ENCODE measurements at places on chromosomes 12 and 14.

- no peak for DNase-seq
Observed at GRCh38 chr12:110314308-110314707, 33.3 kb downstream of the ATP2A2 start.

DNA sequence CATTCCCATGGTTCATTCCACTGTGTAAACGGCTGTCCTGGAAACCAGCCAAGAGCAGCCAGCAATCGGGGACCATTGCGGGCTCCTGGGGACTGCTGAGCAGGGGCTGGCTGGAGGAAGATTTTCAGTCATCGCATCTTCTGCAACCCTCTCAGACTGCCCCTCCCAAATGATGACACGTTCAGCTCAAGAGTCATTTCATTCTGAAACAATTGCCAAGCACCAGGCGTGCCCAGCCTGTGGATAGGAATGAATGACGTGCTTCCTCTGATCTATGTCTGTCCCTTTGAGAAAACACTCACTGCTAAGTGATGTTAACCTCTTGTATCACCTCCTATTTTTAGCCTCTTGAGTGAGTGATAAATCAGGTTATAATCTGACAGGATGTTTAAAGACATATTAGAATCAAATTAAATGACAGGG is 62.0 kb downstream of the NDUFA12 start:
- DNase-seq, result peak; percentile 25

DNA sequence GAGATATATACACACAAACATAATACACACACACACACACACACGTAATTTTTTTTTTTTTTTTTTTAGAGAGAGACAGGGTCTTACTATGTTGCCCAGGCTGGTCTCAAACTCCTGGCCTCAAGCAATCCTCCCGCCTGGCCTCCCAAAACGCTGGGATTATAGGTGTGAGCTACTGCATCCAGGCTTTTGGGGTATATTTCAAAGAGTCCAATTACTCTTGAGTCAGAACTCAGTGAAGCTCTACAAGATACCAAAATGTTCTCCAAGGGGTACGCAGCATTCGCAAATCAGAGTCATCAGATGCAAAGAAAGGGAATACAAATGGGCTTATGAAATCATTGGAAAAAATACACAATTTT is 54.0 kb downstream of the PHLDA1 start:
- DNase-seq, result no peak

- DNase-seq, result no peak
Observed at GRCh38 chr14:31828946-31829868, 247.9 kb upstream of the ARHGAP5 start.

DNA sequence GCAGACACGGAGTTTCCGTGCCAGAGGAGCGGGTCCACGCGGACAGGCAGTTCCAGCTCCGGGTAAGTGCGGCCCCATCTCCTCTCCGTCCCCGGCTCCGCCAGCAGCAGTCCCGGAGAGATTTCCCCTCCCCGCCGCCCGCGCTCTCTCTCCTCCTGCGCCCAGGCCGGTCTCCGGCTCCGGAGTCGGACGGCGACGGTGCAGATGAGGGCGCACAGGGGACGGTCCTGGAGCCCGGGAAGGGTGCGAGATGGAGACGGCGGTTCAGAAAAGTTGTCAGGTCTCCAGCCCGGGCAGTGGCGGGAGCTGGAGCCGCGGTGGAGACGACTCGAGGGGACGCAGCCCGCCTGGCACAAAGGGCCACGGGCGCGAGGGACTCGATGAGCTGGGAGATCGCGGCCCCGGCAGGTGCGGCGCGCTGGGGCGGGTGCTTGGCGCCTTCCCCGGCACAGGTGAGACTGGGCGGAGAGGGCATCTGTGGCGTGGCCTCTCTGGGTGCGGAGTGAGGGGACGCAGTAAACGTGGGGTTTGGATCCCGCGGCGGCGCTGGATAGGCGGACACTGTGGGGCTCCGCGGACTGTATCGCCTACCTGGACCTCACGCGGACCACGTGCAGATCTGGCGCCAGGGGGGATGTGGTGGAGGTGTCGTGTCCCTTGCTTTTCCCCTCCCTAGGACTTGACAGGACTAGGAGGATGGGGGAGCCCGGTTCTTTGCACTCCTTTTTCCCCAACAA is 1540.3 kb upstream of the TMEM132C start:
- no peak for DNase-seq

GRCh38 chr12:52582971-52583456 is 9.4 kb upstream of the KRT74 start:
- DNase-seq, result peak; percentile 59

DNA sequence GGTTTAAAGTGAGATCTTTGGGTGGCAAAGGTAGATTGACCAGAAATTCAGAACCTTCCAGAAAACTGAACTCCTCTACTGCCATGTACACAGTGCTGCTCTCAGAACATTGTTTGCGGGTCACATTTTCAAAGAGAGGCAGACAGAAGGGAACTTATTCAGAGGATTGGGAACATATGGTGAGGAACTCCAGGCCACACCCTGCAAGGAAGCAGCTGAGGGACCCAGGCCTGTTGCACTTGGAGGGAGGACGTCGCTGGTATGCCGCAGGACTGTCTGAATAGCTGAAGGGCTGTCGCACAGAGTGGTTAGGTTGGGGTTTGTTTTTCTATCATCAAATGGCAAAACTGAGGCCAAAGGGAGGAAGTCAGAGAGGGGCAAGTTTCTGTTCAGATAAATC is 441.1 kb downstream of the DPF3 start:
- DNase-seq, result no peak

GRCh38 chr14:61433169-61433568 is 111.8 kb downstream of the PRKCH start:
- no peak for DNase-seq

DNA sequence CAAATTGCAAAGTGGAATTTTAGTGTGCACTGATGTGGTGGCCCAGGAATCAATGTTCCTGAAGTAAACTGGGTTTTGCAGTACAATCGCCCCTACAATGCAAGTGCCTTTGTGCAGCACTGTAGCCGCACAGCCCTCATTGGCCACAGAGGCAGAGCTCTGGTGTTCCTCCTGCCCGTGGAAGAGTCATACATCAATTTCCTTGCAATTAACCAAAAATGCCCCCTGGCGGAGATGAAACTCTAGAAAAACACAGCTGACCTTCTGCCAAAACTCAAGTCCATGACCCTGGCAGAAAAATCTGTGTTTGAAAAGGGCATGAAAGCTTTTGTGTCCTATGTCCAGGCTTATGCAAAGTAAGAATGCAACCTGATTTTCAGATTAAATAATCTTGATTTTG is 117.9 kb upstream of the PRB2 start:
- DNase-seq, result no peak

DNA sequence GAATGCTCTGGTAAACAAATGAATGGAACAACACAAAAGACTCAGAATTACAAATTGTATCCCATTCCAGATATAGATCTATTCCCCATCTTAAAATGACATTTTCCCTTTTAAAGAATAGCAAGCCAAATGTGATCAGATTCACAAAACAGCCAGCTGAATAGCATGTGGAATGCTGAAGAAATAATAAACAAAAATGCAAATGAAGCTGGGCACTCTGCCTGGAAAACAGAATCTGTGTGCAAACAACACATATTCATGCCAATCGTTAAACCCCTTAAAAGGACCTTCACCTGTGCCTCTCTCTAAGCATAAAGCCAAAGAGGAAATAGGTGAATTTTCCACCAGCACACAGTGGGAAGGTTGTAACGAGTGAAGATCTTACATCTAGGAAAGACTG is 67.9 kb upstream of the PDZRN4 start:
- DNase-seq, result no peak

- no peak for DNase-seq
Observed at GRCh38 chr12:105961821-105962671, 176.7 kb downstream of the NUAK1 start.

DNA sequence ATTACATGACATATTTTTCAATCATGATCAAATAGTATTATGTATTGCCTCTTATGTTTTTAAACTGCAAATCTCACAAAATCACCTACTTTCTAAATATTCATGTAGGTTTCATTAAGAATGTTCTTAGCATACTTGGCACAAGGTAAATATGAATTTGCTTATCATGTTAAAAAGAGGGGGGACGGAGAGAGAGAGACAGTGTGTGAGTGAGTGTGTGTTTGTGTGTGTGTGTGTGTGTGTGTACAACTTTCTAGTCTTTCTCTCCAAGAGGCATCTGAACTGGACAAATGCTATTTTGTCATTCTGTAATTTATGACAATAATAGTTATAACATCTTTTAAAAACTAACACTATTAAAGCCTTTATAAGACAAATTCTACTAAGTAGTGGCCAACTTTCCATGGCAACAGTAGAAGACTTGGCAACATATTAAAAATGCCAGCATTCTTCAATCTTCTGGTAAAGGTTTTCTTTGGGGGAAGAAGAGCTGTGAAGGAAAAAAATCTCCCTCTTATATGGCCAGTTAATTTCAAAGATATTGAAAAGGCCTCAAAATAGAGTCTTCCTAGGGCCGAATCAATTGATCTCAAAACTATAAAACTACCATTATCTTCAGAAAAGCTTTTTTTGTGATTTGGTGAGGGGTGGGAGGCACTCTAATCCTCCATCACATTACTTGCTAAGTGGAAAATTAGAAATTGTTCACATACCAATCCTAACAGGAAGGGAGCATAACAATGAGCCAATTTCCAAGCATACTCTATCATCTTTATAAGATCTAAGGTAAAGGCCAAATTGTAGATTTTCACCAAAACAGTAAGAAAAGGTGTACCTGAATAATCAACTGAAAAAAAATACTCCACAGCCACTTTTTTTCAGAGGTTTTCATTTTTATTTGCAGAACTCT is 28.2 kb downstream of the CDK17 start:
- no peak for DNase-seq

- no peak for DNase-seq
Observed at GRCh38 chr12:6745741-6746525, 7.0 kb downstream of the MLF2 start.

- no peak for DNase-seq
Observed at GRCh38 chr12:21763531-21763930, 11.0 kb downstream of the KCNJ8 start.

- DNase-seq, result no peak
Observed at GRCh38 chr12:47894652-47895051, 10.1 kb downstream of the VDR start.

- DNase-seq, result no peak
Observed at GRCh38 chr14:60253649-60254048, 4.6 kb downstream of the PPM1A start.

DNA sequence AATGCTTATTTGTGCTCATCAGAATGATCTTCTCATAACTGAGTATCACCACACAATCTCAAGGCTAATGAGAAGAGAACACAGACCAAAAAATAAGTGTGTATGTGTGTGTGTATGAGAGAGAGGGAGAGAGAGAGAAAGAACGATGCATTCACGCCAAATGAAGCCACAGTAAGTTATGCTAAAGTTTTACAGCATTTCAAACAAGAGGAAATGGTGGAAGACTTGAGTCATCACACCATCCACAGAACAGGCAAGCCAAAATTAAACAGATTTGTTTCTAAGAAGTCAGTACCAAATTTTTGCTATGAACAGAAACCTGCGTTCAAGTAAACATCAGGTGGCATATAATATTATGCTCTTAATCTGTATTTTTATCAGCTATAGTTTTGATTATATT is 141.2 kb downstream of the MED13L start:
- DNase-seq, result no peak

DNA sequence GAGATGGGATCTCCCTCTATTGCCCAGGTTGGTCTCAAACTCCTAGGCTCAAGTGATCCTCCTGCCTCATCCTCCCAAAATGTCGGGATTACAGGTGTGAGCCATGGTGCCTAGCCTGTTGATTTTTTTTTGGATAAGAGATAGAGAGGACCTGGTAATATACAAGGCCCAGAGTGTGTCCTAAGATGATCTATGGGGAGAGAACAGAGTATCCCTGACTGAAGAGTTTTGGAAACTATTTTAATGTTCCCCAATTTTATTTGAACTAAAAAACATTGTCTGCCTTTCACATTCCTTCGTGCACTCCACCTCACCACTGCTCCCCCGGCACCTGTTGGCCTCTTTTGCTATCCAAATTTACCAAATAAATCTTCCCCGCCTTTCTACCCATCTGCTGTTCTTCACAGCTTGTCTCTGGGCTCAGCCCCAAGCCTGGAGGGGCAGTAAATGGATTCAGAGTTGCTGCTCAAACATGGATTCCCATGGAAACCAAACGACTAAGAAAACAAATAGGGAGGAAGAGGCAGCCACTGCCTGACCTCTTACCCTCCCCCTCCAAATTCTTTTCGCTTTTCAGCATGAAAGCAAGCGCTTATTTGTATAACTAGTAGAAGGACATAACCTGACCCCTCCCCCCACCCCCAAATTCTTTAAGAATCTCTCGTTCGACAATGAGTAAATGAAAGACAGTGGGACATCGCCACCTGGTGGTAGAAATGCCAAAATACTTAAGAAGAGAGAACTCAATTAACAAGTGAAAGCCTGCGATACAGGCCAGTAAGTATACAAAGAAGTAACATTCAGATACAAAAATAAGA is 22.6 kb downstream of the OR10G3 start:
- DNase-seq, result peak; percentile 76

DNA sequence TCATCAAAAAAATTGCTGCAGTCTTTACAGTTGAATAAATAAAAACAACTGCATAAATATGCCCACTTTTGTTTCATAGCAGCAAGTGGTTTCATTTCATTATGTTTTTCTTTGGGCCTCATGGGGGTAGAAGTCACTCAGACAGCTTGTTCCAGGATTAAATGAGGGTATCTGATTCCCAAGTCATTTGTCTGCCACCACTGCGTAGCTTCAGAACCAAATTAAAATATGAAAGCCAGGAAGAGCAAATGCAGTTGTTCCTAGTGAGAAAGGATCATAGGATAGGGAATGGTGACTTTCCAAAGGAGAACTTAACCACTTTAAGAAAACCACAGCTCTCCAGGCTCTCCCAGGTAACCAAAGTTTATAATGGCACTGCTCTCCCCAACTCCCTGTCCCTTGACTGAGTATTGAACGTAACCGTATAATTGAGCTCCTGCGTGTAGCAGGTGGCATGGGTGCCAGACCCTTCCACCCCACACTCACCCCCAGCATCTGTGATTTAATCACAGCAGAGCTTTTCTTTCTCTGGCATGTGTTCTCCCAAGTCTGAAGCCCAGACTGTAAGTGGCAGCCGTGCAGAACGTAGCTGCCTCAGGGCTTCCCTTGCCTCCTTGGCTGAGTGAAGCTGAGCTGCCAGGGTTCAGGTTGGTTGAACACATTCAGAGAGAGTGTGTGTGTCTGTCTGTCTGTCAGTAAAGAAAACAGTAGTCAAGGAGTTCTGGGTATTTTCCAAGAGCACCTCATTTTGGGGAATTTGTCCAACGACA is 11.3 kb upstream of the KCNH3 start:
- no peak for DNase-seq

- DNase-seq, result no peak
Observed at GRCh38 chr14:61335671-61336275, 14.4 kb downstream of the PRKCH start.

- DNase-seq, result no peak
Observed at GRCh38 chr12:120955232-120955631, 23.1 kb upstream of the HNF1A start.

GRCh38 chr12:53991077-53991460 is 6.1 kb downstream of the HOXC10 start:
- DNase-seq, result no peak

Measured in activated gamma-delta T cell treated with Interleukin-2 at 50 U/mL for 16 hours (primary cell).